Renal pelvis (tissue), 12 donors: ENCODE measurements at places on chromosomes 3 and 15.

GRCh38 chr15:85112997-85113396 lies 131.3 kb downstream of the PDE8A start:
- DNase-seq: no peak

- DNase-seq: peak; percentile 37
These were observed 8.6 kb downstream of the PTPRG start for GRCh38 chr3:61569856-61570580.

DNA sequence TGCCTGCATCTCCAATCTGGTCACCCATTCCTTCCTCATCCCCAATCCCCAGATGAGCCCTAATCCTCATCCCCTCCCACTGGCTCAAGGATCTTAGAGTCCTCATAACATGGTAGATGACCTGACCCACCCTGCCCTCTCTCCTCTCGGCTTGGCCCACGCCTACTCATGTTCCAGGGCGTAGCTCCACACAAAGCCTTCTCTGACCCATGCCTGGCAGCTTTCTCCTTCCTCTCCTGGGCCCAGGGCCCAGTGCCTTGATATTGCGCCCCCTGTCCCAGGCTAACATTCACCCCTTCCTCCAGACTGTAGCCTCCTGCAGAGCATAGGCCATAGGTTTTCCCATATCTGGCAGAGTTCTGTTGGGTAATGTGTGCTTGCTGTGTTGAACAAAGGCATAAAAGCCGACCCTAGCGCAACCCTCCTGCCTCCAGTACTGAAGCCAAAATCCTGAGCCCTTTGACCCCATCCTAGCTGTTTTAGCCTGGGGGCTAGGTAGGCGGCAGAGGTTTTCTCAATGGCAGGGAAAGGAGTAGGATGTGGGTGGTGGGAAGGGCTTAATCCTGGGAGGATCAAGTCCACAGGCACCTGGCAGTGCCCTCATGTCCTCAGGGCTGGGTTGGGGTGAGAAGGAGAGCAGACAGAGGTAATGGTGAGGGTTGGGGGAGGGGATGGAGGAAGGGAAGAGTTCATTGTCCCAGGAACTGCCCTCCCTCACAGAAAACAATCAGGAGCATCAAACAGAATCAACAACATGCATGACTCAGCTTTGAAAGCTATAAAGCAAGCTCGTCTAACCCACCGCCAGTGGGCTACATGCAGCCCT lies 35.5 kb downstream of the MESD start:
- DNase-seq: no peak

GRCh38 chr15:59523702-59524101 lies 85.7 kb downstream of the FAM81A start:
- DNase-seq: no peak

- no peak for DNase-seq
These were observed 16.0 kb upstream of the ANPEP start for GRCh38 chr15:89830639-89831038.

GRCh38 chr3:126147932-126148683 lies 32.3 kb downstream of the ALDH1L1 start:
- DNase-seq: no peak

DNA sequence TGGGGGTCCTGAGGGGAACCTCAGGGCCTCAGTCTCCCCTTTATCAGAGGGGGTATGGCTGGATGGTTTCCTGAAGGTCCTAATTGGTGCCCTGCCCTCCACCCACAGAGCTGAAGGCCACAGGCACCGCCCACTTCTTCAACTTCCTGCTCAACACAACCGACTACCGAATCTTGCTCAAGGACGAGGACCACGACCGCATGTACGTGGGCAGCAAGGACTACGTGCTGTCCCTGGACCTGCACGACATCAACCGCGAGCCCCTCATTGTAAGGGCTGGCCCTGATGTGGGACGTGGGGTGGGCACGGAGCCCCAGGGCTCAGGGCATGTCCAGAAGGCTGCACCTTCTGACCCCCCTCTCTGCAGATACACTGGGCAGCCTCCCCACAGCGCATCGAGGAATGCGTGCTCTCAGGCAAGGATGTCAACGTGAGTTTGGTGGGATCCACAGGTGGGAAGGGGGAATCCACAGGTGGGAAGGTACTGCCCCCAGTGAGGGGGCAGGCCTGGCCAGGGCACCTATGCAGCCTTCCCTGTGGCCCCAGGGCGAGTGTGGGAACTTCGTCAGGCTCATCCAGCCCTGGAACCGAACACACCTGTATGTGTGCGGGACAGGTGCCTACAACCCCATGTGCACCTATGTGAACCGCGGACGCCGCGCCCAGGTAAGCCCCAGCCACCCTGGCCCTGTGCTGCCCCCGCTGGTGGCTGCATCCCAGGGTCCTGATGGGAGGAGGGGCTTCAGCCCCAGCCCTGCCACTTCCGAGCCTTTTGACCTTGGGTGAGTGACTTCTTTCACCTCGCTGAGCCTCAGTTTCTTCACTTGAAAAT lies 17.5 kb upstream of the GNAT1 start:
- no peak for DNase-seq

- DNase-seq: no peak
These were observed 155.7 kb downstream of the GREM1 start for GRCh38 chr15:32873284-32874114.

DNA sequence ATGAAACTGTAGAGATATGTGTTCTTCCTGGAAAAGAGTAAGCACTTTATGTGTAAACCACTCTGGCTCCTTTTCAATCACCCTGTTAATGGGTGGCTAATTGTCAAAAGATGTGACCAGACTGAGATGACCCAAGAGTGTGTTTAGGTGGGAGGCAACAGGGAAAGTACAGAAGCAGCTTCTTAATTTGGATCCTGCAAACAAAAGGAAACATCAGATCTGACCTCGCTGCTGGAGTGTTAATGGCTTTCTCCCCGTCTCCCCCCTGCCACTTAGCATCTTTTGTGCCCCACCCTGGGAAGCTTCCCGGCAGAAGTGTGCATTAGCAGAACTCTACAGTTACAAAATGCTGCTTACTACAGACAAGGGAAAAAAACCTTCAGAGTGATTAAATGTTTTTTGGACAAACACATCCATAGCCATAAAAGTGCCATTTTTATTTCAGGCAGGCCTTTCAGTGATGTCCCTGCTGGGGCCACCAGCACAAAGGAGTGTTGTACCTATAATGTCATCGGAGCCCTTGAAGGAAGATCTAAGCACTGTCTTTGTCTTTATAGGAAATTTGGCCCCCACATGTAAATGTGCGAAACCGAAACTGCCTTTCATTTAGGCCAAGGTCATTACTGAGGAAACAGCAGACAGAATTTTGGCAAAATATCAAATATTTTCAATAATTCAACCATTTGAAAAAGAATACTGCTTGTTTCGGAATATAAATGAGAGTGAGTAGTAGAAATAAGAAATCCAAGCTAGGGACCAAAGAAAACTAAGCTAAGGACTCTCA lies 311.0 kb downstream of the WDR72 start:
- peak; percentile 12 for DNase-seq

DNA sequence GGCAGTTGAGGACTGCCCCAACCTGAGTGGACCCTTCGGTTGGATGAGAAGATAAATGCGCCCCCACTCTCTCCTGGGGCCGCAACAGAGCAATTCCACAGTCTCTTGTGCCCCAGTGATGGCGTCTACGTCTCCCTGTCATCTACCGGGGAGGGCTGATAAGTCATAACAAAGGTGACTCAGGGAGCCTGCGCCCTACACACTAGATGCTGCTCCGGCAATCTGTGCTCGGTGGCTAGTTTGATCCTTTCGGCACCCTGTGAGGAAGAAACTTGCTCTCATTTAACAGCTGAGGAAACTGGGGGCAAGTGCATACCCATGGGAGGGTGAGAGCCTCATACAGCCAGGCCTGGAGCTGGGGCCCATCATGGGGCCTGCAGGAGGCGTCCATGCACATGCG lies 14.1 kb upstream of the SEMA3F start:
- no peak for DNase-seq

GRCh38 chr15:82548700-82549099 lies 8.4 kb upstream of the RPS17 start:
- DNase-seq: no peak

DNA sequence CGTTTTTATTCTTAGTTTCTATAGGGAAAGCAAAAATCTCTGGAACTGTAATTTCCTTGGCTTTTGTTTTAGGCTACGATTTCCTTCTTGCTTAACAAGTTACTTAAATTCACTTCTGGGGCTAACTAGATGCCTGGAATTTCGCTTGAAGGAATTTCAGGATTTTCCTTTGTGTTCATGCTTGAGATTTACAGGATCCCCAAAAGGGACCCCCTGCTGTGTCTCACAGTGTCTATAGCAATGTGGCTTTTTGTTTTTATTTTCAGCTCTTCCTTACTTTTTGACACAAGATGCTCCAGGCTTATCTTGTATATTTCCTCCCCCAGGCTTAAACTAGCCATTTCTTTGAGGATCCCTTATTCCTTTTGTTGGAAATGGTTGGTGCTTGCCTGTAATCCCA lies 95.5 kb upstream of the DPPA4 start:
- no peak for DNase-seq

DNA sequence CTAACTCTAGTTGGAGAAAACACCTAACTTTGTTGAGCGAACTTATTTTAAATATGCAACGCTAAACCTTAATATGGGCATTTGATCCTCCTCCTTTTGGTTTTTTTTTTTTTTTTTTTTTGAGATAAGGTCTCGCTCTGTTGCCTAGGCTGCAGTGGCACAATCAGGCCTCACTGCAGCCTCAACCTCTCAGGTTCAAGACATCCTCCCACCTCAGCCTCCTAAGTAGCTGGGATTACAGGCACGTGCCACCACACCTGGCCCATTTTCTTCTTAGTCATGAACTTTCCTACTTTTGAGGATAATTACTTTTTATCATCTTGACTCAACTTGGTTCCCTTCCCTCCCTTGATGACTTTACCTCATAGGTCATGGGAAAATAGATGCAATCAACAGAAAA lies 3.9 kb downstream of the NUSAP1 start:
- no peak for DNase-seq

DNA sequence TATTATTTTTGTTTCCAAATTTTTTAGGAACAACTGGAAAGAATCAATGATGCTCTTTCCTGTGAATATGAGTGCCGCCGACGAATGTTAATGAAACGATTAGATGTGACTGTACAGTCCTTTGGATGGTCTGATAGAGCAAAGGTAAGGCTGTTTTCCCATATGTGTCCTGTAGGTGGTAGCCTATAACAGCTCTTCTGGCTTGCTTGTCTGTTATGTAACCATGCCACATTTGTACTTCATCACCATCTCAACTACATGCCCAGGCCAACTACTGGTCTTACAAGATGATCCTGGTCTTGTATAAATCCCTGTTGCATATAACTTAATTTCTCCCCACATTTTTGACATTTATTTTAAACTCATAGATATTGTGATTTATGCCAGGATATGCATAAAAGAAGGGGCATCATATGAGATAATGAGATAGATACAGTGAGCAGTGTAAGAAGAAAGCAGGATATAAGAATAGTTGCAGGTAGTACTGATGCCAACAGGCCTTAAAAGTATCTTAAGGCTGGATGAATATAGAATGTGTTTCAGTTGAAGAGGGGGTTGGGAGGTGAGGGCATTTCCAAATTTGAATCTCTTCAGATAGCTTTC lies 20.3 kb downstream of the FAM98B start:
- DNase-seq: peak; percentile 60

- DNase-seq: no peak
These were observed 78.2 kb downstream of the CHAC1 start for GRCh38 chr15:41031232-41032078.

DNA sequence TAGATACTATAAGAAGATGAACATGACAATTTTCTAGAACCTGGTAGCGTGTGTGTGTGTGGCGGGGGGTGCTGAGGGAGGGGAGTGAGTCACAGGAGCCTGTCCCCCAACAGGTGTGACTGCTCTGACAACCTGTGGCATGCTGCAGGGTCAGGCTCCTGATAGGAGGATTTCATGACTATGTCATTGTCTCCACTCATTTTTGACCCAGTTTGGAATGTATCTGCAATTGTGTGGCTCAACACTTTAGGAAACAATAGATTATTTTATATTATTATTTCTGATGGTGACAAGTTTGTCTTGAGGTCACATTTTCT lies 9.3 kb upstream of the VILL start:
- no peak for DNase-seq

GRCh38 chr3:50139718-50140423 lies 15.3 kb upstream of the SEMA3F start:
- no peak for DNase-seq
